ENCODE measurements at places on chromosomes 5 and 9. TPM values are rescaled to one million over a fixed set of nuclear protein-coding genes. Genes with fewer than 3 reads are reported as not detected.

Gene GLT6D1
- total RNA-seq: not detected

DNA sequence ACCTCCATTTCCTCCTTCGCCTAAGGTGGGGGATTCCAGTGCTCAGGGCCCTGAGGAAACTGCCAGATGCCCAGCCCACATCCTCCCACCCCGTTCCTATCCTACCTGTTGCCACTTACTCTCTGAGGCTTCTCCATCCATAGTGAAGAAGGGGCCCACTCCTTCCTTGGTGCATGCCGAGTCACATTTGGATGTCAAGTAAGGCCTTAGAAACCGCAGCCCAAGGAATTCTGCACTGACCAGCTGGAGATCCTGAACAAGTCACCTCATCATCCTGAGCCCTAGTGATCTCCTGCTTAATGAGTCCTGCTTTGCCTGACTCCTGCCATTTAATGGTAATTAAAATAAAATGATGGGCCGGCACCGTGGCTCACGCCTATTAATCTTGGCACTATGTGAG lies 6.7 kb upstream of the TNIP1 start:
- no peak overlapping the region for H3K27ac ChIP-seq
- H3K4me3 ChIP-seq: no peak overlapping the region
- no peaks in the 10 kb centered on the region for H3K27me3 ChIP-seq
- no peak for DNase-seq
- peaks cover 1% of the 10 kb centered on the region for H3K4me1 ChIP-seq

- DNase-seq: peak; percentile 54
- H3K4me1 ChIP-seq: peaks cover 12% of the 10 kb centered on the region
- no peak overlapping the region for H3K4me3 ChIP-seq
Observed at GRCh38 chr5:15020736-15021135, 149.2 kb upstream of the ANKH start.

- DNase-seq: peak; percentile 53
- peak overlapping the region; percentile 47 for H3K27ac ChIP-seq
- H3K4me1 ChIP-seq: peaks cover 53% of the 10 kb centered on the region
- H3K4me3 ChIP-seq: no peak overlapping the region
- no peaks in the 10 kb centered on the region for H3K27me3 ChIP-seq
- no peaks in the 10 kb centered on the region for H3K36me3 ChIP-seq
Observed at GRCh38 chr5:148910686-148911361, 84.4 kb downstream of the ADRB2 start.

Measured in astrocyte (in vitro differentiated cells and primary cell).